Mammary epithelial cell (primary cell): ENCODE measurements at places on chromosomes 5 and 9. TPM values are rescaled to one million over a fixed set of nuclear protein-coding genes. Genes with fewer than 3 reads are reported as not detected.

The C9orf50 gene
- total RNA-seq = not detected in 2 replicates

The SLC4A9 gene
- total RNA-seq = 0.54 and 0.61 TPM in 2 replicates

The ORM1 gene
- not detected for total RNA-seq

The RNF183 gene
- total RNA-seq = not detected

The FCN2 gene
- not detected for total RNA-seq

The ASTN2 gene
- total RNA-seq = 0.83 TPM

The PCDHAC2 gene
- 5.8 and 13.1 TPM in 2 replicates for total RNA-seq

The PDE8B gene
- not detected in 2 replicates for total RNA-seq

The NIPAL4 gene
- total RNA-seq = 3.0 TPM

The RFESD gene
- 3.0 TPM for total RNA-seq

The LCN12 gene
- total RNA-seq = 0.68 TPM in 1 of 2 replicates, not detected in the other
